CD4-positive, alpha-beta T cell treated with Interleukin-4 for 1 hour (primary cell): ENCODE measurements at places on chromosomes 6 and 20.

DNA sequence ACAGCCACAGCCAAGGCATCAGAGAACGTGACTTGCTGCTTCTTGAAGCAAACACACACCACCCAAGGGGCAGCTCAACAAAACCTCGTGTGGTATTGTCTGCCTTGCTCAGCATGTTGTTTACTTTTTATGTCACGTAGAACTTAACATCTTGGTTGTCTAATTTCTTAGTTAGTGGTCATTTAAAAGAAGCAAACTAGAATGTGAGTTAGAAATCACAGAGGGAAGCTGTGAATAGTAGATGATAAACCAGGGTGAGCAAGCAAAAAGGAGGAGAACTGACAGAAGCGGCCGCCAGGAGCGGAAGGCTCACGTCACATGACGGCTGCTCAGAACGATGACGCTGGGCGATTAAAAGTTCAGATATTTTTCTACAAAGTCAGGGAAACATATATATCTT lies 51.5 kb upstream of the KIF25 start:
- DNase-seq: no peak

DNA sequence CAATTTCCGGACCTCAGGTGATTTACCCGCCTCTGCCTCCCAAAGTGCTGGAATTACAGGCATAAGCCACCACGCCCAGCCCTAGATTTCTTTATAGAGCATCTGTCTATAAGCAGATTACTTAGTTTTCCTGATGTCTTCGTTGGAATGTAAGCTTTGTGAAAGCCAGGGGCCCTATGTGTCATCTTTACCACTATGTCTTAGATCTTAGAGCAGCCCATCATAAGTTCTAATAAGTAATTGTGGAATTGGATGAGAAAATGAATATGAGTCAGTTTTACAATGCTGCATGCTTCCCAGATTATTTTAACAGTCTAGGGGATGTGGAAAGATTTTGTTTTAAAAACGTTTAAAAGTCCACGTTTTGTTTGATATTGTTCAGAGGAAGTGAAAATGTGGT lies 9.1 kb upstream of the ZBTB2 start:
- no peak for DNase-seq

DNA sequence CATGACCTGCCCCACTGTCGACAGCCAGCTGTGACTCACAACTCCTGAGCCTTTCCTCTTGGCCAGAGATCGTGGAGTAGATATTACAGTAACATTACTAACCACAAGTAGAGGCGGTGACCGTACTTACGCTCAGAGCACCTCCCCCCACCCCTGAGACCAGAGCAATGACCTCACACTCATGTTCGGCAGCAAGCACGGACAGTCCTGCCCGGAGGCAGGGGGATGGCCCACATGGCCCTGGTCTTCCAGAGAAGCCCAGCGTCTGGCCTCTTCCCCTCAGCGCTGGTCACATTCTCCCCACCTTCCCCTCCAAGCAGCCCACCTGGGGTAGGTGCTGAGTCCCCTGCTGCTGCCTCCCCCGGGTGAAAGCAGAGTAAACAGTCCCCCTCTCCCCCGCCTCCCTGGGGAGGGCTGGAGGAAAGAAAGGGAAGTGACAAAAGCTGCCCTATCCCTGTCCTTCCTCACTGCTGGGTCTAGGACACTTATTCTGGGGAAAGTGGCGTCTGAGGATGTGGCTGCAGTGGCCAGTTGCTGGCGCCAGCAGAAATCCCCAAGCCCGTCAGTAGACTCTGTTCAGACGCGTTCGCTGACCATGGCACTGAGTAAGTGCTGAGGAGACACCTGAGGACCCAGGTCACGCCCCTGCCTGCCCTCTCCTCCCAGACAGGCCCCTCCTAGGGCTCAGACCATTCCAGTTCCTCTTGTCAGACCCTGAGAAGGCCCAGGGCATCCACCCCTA lies 68.5 kb downstream of the MRPL14 start:
- DNase-seq: peak; percentile 33

GRCh38 chr20:15396026-15396425 lies 1058.6 kb upstream of the FLRT3 start:
- DNase-seq: no peak

DNA sequence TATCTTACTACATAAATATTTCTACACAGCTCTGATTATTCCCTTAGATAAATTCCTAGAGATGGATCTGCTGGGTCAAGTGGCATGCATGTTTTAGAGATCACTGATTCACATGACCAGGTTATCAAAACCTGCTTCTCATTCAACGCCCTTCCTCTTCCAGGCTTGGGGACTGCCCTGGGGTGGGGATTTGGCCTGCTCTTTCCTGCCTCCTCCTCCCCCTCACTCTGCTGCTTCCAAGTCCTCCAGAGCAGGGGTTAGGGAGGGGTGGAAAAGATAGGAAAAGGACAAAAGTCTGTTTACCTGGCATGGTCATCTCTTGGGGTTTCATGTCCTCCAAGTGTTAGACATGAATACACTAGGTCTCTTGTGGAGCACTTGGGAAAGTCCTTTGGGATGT lies 105.6 kb upstream of the GPR6 start:
- DNase-seq: no peak

DNA sequence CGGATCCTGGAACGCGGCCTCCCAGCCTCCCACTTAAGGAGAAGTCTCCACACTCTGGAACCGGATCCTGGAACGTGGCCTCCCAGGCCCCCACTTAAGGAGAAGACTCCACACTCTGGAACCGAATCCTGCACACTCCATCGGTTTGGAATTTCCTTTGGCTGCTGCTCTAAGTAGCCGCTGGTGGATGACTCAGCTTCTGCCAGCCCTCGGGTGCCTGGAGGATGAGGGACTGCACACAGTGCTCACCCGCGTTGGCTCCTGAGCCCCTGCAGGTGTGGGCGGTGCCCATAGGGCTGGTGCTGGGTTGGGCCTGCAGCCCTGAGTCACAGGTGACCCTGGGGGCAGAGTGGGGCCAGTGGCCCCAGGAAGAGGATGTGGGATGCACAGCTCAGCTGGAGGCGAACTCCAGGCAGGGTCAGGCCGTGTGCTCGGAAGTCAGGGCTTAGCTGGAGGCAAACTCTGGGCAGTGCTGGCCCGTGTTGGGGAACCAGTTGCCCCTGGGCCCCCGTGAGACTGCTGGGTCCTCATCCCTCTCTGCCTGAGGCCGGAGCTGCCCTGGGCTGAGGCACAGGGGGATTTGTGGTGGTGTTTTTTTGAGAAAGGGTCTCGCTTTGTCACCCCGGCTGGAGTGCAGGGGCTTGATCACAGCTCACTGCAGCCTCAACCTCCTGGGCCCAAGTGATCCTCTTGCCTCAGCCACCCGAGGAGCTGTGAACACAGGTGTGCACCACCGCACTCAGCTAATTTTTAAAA lies 13.9 kb upstream of the TNFRSF6B start:
- no peak for DNase-seq

GRCh38 chr6:116986819-116987218 lies 109.8 kb downstream of the RFX6 start:
- no peak for DNase-seq

DNA sequence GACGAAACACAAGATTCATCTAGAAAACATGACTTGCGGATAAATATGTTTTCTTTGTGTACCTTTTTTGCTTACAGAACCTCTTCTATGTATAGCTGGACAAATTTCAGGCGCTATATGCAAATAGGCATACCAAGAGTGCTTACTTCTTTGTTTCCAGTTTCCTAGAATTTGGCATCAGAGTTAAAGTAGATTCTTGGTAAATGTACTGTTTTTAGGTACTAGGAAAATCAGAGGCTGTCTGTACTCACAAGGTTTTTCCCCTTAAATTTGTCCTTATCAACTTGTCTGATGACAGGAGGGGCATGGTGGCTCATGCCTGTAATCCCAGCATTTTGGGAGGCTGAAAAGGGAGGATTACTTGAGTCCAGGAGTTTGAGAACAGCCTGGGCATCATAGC lies 124.9 kb upstream of the TMEM170B start:
- DNase-seq: peak; percentile 36
